Activated gamma-delta T cell treated with Interleukin-2 at 50 U/mL for 16 hours (primary cell): ENCODE measurements at places on chromosomes 6 and 20.

GRCh38 chr20:5973971-5974370 lies 23.5 kb downstream of the MCM8 start:
- no peak for DNase-seq

GRCh38 chr20:48448666-48449600 lies 378.9 kb downstream of the PREX1 start:
- DNase-seq = no peak

GRCh38 chr6:35049900-35050756 lies 91.0 kb downstream of the TCP11 start:
- no peak for DNase-seq

DNA sequence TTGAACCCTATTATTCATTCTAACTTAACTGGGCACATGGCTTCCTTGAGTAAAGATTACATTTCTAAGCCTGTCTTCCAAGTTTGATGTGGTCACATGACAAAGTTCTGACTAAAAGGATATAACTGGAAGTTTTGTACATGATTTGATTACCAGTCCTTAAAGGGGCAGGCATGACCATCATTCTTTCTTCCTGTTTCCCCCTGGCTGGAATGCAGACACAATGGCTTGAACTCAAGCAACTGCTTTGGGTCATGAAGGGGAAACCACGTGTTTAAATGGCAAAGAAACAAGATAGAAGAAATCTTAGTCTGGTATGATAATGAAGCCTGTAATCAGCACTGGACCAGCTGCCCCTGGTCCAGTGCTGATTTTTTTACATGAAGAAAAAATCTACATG lies 15.6 kb upstream of the SHLD1 start:
- no peak for DNase-seq

GRCh38 chr6:163489584-163489983 lies 75.1 kb downstream of the QKI start:
- DNase-seq = no peak

- DNase-seq = no peak
Measured at GRCh38 chr20:2820084-2820895, 4.1 kb downstream of the TMEM239 start.

DNA sequence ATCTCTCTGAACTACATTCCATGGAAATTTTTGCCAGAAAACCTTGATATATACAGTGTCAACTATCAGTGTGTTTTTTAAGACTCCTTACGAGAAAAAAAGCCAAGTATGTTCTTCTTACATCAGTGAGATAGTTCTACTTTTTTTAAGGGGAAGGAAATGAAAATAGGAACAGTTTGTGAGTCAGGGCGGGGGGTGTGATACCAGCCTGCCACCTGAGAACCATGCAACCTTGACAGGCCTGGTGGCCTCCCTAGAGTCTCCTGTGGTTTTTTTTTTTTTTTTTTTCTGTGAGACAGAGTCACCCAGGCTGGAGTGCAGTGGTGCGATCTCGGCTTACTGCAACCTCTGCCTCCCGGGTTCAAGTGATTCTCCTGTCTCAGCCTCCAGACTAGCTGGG lies 96.3 kb upstream of the GCM1 start:
- no peak for DNase-seq

GRCh38 chr6:76814496-76815458 lies 648.5 kb downstream of the HTR1B start:
- no peak for DNase-seq

DNA sequence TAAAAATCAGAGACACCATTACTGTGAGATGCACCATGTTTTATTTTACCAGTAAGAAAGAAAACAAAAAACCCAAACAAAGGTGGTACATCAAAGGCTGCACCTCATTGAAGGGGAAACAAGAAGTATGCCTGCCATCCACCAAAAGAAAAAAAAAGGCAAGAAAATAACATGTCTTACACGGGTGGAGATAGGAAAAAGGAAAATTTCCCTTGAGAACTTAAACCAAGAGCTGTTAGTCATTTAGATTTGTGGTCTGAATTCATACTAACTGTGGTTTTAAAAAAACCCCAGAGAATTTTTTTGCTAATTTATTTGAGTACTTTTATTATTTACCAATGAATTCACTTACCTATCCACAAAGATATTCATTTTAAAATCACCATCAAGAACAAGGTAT lies 144.0 kb downstream of the LRRC1 start:
- DNase-seq = no peak

DNA sequence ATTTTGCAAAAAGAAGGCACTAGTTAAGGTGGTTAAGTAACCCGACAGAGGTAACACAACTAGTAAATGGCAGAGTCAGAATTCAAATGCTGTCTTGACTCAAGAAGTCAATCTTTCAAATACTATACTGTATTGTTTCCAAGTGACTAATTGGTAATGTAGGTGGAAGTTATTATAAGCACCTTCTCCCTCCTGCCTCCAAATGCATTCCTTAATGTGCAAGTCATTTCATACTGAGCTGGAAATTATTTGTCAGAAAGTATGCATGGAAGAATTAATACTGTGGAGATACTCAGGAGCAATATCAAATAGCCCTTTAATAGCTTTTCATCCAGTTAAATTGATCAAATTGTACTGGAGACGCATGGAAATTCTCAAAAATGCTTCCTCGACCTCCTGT lies 579.1 kb downstream of the DOK5 start:
- DNase-seq = no peak

DNA sequence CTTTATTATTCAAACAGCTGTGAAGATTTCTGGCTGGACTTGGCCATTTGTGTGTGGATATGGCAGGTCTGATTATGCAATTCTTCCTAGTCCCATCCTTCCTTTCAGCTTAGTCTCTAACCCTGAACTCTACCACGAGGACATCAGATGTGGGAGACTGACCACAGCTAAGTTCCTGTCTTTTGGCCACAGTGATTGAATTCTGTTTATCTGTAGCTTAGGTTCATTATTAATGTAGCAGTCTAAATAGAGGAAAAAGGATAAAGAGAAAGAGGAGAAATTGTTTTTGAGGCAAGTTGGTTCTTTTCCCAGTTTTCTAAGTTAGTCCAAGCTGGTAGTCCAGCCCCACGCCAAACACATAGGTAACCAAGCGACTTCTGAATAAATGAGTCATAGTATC lies 598.9 kb downstream of the RFPL4B start:
- no peak for DNase-seq

DNA sequence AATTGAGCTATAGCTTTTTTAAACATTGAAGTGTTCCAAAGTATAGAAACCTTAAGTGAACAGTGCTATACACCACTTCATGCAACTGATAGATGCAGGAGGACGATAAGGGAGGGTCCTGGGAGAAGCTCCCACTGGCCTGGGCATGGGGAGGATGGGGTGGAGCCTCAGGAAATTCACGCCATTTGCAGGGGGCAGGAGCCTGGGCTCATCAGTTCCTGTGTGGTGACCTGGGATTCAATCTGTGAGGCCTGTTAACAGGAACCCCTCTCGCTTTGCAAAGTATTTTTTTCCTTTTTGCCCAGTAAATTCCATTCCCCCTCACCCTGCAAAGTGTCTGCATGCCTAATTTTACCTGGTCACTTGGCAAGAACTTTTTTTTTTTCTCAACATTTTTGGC lies 11.0 kb upstream of the ASCC3 start:
- no peak for DNase-seq

GRCh38 chr6:158220786-158221442 lies 52.8 kb downstream of the GTF2H5 start:
- peak; percentile 69 for DNase-seq

- no peak for DNase-seq
Measured at GRCh38 chr20:19690462-19690861, 67.6 kb upstream of the RIN2 start.

DNA sequence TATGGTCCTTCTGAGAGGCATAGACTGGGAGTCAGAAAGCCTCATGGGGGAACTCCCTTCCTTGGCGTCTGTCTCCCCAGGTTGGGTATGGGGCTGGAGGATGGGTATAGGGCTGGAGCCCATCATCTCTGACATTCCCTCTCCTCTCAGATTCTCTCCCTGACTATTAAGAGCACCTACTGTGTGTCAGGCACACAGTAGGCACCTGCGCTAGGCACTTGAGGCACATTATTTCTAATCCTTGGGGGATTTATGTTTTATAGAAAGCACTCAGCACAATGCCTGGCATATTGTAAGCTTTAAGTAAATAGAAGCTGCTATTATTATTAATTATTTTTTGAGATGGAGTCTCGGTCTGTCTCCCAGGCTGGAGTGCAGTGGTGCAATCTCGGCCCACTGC lies 76.3 kb downstream of the CD40 start:
- DNase-seq = no peak

DNA sequence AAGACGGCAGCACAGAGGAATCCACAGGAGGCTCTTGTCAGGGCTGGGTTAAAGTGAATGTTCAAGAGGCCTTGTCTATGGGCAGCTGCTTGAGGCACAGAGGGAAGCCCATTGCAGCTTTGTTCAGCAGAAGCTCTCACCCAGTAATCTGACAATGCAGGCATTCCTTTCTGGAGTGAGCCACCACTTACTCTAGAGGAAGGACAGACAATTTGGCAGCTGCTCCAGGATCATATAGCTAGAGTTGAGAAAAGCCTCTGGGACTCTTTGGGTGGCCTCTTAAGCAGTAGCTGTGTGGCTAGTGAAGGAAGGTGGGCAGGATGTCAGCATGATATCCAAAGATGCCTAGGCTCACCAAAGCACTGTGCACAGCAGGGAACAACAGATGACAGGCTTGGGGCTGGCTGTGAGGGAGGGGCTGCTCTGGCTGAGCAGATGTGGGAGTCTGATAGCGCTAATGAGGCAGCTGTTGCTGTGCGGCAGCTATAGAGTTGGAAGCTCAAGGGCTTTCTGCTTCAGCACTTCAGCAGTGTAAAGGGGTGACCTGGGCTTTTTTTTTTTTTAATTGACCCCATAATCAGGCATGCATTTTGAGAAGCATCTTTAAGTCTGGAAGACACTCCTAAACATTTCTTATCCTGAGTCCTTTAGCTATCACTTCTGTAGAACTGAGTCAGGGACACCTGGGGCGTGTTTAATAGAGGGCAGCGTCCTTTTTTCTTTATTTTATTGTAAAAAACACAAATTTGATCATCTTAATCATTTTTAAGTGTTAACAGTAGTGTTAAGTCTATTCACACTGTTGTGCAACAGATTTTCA lies 27.2 kb downstream of the CMTR1 start:
- no peak for DNase-seq

DNA sequence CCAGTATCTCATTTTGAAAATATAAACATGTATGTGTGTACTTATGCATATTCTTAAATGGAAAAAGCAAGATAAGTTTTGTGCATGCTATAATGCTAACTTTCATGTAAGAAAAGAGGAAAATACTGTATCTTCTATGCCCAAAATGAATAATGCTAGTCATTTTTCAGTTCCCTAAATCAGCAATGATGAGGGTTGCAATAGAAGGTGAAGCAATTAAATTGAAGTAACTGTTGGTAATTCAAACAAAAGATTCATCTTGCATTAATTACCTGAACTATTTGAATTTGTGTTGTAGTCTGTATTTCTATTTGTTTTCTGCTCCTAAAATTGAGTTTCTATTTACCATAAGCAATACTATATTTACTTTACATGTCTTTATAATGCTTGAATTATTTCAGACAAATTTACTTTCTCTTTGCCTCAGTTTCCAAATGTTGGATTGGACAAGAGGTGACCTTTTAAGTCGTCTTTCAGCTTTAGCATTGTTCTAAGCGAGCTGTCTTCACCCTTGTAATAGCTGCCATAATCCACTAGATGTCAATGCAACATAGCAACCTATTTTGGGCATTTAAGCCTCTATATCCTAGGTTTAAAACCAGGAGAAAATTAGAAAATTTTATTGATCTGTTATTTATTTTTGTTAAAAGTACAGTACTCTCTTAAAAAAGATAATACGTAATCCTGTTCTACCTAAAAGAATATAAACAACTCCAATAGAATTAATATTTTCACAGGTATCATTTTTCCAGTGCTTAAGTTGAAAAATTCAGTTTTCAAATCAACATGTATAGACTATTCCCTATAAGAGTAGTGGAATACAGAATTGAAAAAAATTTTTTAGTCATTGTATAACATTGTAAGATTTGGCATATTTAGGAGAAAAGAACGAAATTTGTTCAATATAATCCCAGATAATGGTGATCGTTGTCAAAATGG lies 52.3 kb upstream of the IFNGR1 start:
- no peak for DNase-seq

- no peak for DNase-seq
Measured at GRCh38 chr6:125154761-125155135, 1.2 kb downstream of the TPD52L1 start.

DNA sequence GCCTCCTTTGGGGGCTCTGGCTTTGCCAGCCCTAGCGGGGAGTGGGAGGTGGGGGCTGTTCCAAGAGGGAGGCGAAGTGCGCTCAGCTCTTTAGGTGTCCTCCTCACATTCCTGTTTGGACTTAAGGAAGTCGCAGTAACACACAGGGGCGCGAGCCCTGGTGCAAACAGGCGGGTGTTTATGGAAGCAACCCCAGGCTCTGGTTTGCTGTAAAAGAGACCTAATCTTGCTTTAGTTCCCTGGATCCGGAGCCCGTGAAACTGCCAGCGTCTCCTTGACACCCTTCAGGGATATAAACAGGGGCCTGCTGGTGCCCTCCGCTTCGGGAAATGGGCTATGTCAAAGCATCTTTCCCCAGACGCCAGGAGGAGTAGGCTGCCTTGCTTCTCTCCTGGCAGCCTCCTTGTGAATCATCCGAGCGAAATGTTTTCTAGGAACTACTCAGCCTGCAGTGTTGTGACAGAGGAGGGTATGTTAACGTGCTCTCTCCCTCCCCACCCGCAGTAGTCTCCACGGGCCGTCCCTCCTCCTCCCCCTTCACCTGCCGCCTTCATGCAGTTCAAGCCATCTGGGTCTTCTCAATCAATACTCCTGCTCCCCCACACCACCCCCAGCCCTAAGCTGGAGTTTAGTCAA lies 168.0 kb upstream of the LRFN2 start:
- no peak for DNase-seq

DNA sequence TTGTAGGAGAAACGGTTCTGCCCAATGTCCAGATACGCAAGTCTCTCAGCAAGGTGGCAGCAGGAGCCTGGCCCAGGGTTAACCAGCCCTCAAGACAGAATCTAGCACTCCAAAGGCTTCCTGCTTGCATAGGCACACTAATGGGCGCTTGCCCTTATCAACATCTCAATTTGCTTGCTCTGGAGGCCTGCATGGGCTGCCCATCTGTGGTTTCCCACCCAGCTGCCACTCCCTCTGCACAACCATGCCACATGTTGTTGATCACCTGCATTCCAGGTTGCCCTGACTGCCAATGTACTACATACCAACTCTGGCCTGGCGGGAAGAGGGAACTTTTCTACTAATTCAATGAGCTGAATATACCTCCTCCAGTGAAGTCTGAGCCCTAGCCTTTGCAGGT lies 74.6 kb downstream of the ATG5 start:
- no peak for DNase-seq

DNA sequence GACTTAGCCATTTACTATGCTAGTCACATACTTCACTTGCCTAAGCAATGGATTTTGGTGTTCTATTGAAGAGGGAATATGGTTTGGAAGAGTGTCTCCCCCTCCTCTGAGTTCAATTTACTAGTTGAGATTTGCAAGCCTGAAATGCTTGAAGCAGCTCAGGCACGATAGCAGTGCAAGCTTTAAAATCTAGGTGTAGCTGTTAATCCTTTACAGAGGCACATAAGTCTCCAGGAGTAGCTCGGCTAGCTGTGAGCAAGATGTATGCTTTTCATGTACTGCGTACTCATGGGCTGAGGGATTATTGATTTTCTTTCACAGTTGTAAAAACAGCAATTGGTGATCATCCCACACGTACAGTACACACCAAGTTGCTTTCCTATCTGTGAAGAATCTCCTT lies 726 bp downstream of the FLRT3 start:
- DNase-seq = no peak

- no peak for DNase-seq
Measured at GRCh38 chr6:169139179-169139971, 114.3 kb downstream of the THBS2 start.
